ENCODE measurements at places on chromosomes 3 and 15.

- no peak for DNase-seq
These were observed 35.9 kb downstream of the SAXO2 start for GRCh38 chr15:82298520-82298919.

- DNase-seq, result no peak
These were observed 129.7 kb downstream of the PROS1 start for GRCh38 chr3:93843981-93844380.

DNA sequence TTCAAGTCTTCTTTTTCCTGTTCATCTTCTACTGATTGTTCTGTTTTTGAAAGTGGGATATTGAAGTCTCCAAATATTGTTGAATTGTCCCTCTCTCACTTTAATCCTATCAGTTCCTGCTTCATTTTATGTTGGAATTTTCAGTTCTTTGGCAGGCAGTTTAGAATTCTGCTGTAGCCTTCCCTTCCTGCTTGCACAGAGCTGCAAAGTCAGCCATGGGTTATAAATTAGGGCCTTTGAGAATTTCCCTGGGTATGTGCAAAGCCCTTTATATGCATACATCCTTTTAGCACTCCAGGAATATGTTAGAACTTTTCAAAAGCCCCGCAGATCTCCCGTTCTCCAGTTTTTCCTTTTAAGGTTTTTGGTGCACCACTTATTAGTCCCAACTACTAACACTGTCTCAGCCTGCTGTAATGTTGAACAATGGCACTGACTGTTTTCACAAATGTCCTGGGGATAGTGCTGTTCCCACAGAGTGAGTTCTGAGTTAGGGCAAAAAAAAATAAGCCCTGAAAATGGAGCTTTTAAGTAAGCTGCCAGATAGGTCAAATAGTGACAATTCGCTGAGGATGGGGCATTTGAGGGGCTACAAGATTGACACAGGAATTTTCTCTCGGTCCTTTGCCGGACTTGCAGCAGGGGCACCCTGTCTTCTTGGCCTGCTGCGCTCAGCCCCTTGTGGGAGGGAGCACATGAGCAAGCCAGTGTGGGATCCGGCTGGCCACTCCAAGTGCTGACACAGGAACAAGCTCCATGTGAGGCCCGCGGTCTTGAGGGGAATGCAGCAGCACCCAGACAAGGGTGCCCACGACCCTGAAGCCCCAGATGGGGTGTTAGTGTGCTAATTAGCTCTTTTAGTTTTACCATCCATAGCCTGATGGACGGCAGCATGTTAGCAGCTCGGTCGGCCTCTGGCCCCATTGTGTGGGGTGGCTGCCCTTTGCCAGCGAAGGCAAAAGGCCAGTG is 96.0 kb downstream of the VPS8 start:
- DNase-seq, result no peak

DNA sequence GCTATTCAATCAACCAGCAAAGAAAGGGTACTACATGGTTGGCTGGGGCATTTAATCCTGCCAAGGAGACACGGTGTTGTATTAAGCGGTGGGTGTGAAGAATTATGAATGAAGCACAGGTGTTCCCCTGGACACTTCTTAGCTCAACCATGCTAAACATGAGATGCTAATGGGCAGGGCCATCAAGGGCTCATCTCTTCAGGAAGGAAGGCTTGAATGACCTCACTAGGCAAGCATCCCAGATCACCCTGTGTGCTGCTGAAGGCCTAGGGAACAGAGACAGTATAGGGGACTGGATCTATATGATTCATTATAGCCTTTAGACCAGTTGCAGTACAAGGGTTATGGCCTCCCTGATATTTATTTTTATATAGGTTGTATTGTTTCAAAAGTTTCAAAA is 221.3 kb upstream of the SLCO3A1 start:
- no peak for DNase-seq

DNA sequence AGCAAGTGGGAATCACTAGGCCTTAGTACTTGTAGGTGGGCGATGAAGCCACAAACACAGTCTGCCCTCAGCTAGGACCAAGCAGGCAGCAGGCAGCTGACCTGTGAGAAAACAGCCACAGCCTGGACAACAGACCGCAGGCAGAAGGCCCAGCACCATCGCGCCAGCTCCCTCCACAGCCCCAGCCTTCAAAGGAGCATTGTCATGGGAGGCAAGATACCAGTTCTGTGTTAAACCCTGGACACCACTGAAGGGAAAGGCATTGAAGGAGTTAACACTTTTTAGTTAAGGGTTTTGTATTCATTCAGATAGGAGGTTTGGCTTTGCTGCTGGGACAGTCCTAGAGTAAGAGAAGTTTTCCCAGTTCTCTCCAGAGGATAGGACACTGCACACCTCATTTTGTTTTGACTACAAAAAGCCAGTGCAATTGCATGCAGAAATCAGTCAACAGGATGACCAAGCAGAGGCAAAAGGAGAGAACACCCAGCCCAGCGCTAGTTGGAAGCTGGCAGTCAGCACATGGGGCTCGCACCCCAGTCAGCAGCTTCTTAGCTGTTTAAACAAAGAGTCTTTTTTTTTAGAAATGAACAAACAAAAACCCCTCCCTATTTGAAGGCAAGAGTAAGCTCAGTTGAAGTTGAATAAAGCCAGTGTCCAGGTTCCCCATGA is 286.1 kb upstream of the TPM1 start:
- DNase-seq, result no peak

- no peak for DNase-seq
These were observed 259.0 kb downstream of the MECOM start for GRCh38 chr3:169404520-169404890.

- DNase-seq, result no peak
These were observed 22.0 kb upstream of the HDC start for GRCh38 chr15:50287324-50288116.

- no peak for DNase-seq
These were observed 25.6 kb downstream of the FAM43A start for GRCh38 chr3:194711286-194711685.

DNA sequence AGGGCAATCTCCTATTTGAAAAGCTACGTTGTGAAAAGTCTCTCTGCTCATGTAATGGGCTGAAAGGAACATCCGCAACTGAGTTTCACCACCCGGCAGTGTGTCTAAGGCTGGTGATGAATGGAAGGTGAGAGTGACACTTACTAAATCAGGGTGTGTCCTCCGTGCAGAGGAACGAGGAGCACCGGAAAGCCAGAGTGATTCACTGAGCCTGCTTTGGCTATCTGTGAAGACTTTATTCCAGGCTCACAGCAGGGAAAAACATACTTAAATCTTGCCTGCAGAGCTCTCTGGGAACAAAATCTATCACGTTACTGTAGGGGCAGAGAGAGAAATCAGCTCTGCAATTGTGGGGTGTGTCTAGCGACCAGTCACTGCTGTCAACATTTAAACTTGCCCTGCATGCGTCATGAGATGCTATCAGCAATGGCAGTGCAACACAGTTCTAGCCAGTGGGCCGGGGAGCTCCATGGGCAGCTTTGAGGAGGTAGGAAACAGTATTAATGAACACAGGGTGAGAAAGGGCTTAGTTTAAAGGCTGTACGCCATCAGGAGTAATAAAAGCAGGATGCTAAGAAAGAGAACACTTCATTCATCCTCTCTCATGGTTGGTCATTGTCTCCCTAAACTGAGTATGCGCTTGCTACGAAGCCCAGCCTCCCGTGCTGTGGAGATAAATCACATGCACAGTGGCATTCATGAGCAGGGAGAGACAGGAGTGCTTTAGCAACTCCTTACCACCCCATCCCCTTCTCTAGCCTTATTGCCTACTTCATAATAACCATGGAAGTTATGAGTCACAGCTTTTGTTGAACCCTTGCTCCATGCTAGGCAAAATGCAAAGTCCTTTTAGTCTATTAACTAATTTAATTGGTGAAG is 542.7 kb upstream of the ADAMTS9 start:
- DNase-seq, result no peak

- no peak for DNase-seq
These were observed 11.5 kb upstream of the EHD4 start for GRCh38 chr15:41983621-41984571.

DNA sequence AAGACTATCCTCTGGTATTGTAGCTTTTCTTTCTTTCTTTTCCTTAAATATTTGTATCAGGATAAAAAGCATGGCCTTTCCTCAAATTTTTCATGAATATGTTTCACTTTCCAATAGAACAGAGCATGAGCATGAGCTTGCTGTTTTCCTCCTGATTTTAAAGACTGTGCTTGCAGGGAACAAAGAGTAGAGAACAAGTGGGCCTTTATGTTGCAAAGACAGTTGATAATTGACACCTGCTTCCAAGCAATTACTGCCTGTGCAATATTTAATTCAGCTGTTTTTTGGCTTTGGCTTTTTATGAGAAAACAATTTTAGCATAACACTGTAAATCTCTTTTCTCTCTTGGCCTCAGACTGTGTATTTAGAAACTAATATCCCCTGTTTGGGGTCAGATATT is 263.6 kb upstream of the AZI2 start:
- no peak for DNase-seq

GRCh38 chr3:20147361-20147760 is 38.6 kb downstream of the SGO1 start:
- no peak for DNase-seq

DNA sequence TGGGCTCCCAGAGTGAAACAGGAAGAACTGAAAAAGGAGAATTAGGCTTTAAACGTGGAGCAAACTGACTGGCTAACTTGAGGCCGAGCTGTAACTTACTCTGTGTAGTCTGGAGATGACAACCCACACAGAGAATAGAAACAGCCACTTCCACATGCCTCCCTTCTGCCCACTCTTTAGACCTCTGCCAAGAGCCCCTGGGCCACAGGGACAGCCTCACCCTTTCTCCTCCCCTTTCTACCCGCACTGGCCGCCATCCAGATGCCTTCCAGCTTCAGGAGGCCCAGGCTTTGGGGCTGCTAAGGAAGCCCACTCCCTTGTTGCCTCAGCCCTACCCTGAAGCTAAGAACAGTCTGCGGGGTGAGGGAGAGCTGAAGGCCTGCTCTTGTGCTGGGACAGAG is 6.8 kb downstream of the ARHGAP31 start:
- DNase-seq, result no peak

DNA sequence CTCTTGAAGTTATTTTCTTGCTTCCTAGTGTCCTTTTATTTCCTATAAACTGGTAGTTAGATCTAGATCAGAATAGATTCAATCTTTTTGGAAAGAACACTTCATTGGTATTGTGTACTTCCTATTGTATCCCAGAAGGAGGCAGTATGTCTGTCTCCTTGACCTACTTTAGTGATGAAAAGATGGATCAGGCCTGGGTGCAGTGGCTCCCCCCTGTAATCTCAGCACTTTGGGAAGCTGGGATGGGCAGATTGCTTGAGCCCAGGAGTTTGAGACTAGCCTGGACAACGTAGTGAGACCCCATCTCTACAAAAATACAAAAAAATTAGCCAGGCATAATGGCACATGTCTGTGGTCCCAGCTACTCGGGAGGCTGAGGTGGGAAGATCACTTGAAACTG is 12.0 kb downstream of the BSN start:
- no peak for DNase-seq

DNA sequence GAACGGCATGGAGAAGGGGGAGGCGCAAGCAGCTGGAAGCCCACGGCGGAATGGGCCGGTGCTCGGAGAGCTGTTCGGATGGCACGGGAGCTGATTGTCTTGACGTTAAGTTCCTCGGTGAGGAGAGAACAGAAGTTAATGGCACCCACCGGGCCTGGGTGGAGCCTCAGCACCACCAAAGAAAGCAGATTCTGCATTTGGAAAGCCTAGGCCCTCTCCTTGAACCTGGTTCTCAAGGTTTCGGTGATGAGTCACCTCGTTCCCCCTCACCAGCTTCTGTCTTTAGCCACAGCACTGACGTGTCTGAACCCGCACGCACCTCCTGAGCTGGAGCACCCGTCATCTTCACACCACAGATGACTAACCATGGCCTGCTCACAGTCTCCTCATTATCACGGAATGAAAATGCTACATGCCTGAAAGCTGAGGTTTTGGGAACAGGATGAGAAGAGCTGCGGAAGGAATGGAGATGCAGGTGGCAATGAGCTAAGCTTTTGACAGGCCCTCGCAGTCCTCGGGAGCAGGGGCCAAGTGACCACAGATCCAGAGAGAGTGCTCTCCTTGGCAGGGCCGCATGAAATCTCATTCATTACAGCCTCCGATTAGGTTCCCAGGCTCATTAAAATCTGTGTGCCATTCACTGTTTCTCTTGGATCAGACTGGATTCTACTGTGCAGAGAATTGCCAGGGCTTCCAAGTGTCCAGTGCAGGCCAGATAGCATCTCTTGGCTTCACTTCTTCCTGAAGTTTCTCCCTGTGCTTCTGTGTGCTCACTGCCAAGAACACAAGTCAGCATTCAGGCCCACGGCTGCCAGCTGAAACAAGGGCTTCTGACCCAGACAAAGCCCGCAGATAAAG is 96.3 kb upstream of the DLG1 start:
- no peak for DNase-seq

GRCh38 chr15:88710027-88710715 is 71.4 kb downstream of the ISG20 start:
- no peak for DNase-seq

- DNase-seq, result no peak
These were observed 25.1 kb upstream of the FSTL1 start for GRCh38 chr3:120475722-120476377.

- no peak for DNase-seq
These were observed 16.8 kb downstream of the PLA2G4F start for GRCh38 chr15:42139596-42139995.

GRCh38 chr3:115279939-115280338 is 132.9 kb upstream of the ZBTB20 start:
- DNase-seq, result no peak

DNA sequence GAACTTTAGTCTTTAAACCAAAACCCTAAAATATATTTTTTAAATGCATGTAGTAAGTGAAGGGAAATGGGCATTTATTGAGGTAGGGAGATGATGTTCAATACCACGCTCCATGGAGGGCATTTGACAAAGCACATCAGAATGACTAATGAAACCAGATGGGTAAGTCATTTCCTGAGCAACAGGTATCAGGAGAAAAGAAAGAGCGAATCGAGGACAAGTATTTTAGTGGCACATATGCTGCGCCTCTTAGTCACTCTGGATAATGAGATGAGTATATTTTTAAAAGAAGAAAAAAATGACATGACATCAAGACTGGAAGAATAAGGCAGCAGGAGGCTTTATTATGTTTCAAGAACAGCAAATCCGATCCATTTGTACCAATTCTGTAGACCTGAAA is 129.0 kb upstream of the ARHGEF3 start:
- DNase-seq, result no peak

DNA sequence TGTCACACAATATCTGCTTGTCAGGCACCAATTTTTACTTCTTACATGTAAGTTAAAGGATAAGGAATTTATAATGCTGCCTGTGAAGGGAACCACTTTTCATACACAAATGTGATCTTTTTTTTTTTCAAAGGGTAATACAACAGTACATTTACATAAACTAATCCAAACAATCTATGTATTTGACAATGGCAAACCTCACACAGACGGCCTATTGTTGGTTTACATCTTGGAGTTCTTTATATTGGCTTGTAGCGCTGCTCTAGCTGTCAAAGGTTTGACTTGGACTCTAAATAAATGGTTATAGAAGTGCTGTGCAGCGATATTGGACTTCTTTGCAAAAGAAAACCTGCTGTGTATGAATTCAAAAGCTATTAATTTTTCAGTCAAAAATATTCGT is 598.0 kb downstream of the FOXP1 start:
- DNase-seq, result no peak

DNA sequence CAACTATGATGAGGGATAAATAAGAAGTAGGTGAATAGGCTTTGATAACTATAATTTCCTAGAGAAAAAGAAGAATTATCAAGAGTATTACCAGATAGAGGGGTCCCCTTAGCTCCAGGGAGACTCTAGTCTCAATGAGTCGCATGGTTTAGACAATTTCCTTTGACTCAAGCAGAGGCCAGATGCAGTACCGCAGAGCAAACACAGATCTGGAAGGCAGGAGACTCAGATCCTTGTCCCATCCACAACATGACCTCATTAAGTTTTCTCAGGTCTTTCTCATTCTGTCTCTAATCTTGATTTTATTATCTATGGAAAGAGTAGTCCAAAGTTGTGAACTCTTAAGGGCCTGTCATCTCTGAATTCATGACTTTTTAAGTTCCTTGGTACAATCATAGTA is 987.9 kb downstream of the NTRK3 start:
- DNase-seq, result no peak
